AG20443 (cell line): ENCODE measurements at places on chromosomes 1 and 21.

DNA sequence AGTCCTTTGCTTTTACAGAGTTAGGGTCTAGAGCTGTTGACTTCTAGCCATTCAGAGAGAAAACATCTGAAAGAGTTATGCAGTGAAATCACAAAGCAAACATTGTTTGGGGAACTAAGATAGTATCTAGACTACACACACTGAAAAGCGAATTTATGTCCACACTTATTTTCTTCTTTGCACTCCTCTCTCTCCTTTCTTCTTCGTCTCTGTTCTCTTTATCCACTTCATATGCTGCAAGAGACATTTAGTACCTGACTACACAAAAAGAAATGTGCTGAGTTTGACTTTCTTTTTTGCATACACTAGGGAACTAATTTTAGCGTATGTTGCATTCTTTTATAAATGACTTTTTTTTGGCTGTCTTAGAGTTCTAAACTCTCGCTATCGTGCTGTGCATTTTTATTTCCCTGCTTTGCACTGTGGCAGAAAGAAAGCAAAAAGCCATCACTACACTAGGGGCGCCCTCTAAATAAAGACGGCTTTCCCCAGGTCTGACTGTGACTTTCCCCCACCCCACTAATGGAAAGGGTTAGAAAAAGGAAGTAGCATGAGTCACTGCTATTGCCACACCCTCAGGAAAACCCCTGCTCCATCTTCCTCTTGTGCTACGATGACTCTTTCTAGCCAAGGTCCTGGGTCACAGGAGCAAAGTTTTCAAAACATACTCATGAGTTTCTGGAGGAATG is 65.7 kb downstream of the MAP3K7CL start:
- DNase-seq, result peak; percentile 80

DNA sequence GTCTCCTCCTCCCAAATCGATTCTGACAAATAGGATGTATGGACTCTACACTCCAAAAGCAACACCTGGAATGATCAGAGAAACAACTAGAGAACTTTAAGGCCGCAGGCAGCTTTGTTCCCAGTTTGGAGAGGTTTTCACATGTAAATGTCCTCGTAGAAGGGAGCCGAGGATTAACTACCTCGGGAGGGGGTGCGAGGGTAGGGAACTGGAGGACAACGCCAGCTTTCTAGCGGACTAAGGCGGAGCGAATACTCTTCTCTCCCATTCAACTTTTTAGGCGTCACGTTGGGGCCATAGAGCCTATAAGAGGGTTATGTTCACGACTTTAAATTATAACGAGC is 1.2 kb downstream of the SCAF4 start:
- DNase-seq, result peak; percentile 43

DNA sequence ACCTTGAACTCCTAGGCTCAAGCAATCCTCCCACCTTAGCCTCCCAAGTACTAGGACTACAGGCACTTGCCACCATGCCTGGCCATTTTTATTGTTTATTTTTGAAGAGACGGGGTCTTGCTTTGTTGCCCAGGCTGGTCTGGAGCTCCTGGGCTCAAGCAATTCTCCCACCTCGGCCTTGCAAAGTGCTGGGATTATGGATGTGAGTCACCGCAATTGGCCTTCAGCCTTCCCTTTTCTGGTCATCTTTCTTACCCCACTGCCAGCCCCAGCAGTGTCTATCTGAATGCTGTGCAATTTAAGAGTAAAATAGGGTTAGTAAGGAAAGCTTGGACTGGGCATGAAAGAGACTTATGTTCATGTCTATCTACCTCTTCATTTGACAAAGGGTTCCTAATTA is 6.1 kb upstream of the KLF17 start:
- DNase-seq, result no peak

GRCh38 chr21:39344848-39345247 is 4.0 kb downstream of the HMGN1 start:
- DNase-seq, result no peak

- no peak for DNase-seq
Observed at GRCh38 chr1:246750752-246751151, 26.5 kb downstream of the SCCPDH start.

GRCh38 chr1:97063532-97063931 is 341.9 kb downstream of the PTBP2 start:
- DNase-seq, result no peak

GRCh38 chr1:156384007-156384406 is 15.0 kb downstream of the RHBG start:
- DNase-seq, result no peak

DNA sequence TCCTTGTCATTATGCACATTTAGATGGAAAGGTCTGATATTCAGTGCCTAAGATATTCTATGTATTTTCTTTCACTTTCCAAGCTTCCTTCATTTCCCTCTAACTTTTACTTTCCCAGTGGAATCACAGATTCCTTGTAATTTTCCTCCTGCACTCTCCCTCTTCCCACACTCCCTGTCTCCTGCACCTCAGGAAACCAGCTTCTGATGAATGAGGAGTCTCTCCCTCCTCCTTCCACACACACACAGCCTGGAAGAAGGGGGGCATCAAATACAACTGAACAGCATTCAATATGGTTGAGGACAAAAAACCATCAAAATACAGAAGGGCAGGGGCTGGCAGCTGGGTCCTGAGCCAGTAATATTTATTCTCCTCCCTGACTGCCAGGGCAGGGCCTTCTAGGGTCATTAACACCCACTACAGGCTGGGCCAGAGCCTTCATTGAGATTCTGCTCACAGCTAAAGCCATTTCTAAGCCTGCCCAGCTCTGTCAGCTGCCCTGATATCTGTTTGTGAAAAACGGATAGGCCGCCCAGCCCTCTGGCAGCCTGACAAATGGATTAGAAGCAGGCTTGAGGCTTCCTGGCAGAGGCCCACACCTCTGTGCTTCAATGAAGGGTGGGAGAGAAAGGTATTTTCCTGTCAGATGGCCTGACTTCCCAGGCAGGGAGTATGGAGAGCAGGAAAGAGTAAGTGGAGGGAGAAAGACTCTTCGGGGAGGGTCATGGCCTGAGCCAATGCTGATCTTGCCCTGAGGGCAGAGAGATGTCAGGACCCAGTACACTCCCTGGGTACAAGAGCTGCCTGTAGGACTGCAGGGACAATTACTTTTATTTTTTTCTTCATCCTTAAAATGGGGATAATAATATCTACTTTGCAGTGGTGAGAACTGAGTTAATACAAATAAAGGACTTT is 138.9 kb upstream of the SPATA6 start:
- DNase-seq, result no peak

DNA sequence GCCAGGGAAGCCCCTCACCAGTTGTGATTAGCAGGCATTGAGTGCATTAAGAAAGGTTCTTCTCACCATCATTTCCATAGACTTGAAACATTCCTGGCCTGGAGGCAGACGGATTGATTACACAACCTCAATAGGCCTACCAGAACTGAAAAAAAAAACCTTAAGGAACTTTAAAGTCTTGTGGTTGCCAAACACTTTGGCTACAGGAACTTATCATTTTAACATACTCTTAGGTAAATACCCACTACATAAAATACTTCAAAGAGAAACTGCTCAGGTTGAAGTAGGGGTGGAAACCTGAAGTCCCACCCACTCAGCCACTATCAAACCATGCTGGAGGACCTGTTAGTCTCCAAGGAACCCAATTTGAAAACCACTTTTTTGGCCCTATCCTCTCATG is 22.4 kb upstream of the HMGB4 start:
- DNase-seq, result peak; percentile 18

GRCh38 chr1:161736335-161736969 is 13.1 kb upstream of the DUSP12 start:
- DNase-seq, result no peak

DNA sequence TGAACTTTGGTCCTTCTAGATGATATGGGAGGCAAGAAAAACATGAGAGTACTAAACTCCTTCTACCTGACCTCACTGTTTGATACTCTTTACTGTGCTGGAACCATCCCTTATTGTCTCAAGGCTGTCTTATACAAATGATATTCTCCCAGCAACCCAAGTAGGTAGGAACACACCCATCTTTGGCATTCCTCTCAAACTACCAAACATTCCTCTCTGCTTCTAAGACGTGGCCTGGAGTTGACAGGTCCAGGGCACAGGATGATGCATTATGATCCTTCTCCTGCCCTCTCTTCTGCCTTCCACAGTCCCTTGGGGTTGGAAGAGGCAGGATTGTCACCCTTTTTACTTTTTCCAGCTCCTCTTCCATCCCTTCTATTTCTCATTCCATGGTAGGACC is 90.5 kb downstream of the SPATA17 start:
- no peak for DNase-seq

DNA sequence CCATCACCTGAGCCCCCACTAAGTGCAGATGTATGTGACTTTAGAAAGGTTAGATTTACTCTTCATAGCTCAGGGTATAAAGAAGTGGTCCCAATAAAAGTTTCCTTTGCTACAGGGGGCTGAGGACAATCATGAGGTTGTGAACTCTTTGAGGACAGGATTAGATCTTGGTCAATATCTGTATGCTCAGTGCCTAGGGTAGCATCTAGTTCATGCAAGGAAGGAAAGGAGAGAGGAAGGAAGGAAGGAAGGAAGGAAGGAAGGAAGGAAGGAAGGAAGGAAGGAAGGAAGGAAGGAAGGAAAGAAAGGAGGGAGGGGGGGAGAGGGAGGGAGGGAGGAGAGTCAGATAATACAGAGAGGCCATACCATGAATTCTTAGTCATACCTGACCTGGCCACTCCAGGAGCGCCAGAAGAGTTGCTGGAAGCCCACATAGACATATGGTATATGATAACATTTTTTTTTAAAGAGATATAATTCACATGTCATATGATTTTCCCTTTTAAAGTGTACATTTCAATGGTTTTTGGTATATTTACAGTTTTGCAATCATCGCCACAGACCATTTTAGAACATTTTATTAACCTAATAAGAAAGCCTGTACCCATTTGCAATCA is 9.7 kb upstream of the CSRP1 start:
- DNase-seq, result no peak

GRCh38 chr1:9890224-9890731 is 19.8 kb downstream of the CTNNBIP1 start:
- DNase-seq, result peak; percentile 85

DNA sequence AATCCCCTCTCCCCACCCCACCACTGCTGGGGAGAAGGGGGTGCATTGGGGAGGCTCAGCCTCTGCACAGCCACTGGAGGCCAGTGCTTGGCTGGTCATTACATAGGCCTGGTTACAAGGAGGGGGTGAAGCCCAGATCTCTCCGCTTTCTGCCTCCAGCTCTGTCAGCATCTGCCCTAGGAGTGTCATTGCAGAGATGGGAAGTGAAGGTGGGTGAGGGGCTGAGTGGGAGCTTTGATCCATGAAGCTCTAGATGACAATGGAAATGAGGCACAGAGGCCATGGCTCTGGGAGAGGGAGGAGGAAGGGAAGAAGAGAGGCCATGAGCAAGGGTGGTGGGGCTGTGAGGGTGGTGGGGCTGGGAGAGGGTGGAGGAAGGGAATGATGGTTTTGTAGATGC is 411.6 kb downstream of the MATN1 start:
- no peak for DNase-seq

GRCh38 chr1:117120774-117121588 is 568 bp downstream of the TRIM45 start:
- no peak for DNase-seq

DNA sequence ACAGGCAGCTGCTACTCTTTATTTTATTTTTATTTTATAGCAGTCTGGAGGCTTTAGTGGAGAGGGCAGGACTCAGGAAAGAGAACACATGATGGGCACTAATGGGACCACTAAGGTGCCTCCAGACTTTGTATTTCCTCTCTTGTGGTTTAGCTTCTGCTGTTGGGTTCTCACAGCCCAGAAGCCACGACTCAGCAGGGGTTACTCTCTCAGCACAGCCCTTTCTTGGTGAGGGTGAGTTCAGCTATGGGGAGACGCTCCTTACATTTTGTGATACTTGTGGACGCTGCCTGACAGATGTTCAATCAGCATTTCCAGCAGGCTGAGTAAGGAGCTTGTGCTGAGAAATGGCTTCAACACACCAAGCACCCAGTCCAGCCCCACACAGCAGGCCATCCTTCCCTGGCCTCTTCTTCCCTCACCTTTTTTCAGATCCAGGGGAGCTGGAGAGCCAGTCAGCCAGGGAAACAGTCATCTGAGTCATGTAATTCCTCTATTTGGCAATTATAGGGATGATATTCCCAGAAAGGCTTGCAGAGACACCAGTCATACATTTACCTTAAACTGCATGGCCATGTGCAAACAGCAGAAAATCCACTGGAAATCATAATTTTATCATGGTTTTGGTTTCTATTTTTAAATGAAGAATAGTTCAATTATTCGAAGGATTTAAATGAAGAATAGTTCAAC is 53.2 kb upstream of the RAB3GAP2 start:
- DNase-seq, result no peak

- no peak for DNase-seq
Observed at GRCh38 chr1:72915581-72915980, 633.2 kb upstream of the NEGR1 start.

GRCh38 chr1:111085676-111086075 is 54.2 kb downstream of the DRAM2 start:
- DNase-seq, result no peak

DNA sequence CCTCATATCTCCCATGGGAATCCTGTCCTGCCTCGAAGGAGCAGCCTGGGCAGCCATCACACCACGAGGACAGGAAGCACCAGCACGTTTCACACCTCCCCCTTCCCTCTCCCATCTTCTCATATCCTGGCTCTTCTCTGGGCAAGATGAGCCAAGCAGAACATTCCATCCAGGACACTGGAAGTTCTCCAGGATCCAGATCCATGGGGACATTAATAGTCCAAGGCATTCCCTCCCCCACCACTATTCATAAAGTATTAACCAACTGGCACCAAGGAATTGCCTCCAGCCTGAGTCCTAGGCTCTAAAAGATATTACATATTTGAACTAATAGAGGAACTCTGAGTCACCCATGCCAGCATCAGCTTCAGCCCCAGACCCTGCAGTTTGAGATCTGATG is 8.7 kb downstream of the SLAMF8 start:
- no peak for DNase-seq

DNA sequence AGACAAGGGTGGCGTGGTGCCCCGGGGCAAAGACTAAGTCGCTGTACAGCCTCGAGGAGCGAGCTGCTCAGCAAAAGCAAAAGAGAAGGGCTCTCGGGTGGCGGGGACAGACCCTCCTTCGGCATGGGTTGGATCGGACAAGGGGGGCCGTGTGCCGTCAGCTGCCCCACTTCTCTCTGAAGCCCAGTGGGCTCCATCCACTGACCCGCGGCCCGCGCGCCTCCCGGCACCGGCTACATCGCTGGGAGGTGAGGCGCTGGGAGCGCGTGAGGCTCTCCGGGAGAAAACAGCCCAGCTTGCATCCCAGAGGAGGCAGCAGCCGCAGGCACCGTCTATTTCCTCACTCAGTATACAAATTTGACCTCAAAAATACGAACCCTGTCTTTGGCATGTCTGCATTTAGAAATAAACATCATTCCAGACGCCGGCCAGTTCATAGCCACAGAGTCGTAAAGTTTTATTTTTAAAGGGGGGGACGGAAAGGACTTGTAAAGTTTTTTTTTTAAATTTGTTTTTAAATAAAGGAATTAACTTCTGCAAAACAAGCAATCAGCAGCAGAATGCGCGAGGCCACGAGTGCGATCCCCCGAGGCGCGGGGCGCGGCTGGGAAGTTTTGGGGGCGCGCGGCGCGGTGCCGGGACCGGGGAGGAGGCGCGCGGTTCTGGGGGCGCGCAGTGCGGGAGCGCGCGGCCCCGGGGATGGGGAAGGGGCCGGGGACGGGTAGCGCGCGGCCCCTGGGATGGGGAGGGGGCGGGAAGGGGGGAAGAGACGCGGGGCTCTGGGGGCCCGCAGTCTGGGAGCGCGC is 689 bp upstream of the GPR137B start:
- DNase-seq, result peak; percentile 70
